ENCODE measurements at places on chromosomes 5 and 9.

- DNase-seq, result no peak
Measured at GRCh38 chr9:90432951-90433350, 209.7 kb downstream of the DIRAS2 start.

GRCh38 chr5:78997090-78997489 is 12.0 kb upstream of the ARSB start:
- no peak for DNase-seq

DNA sequence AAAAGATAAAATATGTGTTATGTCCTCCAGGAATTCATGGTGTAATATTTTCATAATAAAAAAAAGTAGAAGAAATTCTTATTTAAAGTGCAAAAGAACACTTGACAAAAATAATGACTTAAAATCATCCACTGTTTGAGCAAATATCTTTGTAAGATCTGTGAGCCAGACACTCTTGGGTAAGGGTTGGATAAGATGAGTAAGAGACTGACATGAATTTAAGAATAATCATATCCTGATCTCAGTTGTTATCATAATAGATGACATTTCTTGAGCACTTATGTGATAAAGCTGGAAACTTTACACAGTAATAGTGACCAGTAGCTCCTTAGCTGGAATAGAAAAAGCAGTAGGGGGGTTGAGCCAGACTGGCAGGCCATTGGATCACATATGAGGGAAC is 40.0 kb upstream of the ADRB2 start:
- DNase-seq, result no peak

- no peak for DNase-seq
Measured at GRCh38 chr5:92944903-92945604, 636.0 kb downstream of the NR2F1-AS1 start.

- DNase-seq, result no peak
Measured at GRCh38 chr9:80842389-80842788, 847.0 kb downstream of the TLE1 start.

- DNase-seq, result no peak
Measured at GRCh38 chr5:139964266-139964993, 78.7 kb downstream of the NRG2 start.

- no peak for DNase-seq
Measured at GRCh38 chr9:136249877-136250559, 4.4 kb upstream of the QSOX2 start.

DNA sequence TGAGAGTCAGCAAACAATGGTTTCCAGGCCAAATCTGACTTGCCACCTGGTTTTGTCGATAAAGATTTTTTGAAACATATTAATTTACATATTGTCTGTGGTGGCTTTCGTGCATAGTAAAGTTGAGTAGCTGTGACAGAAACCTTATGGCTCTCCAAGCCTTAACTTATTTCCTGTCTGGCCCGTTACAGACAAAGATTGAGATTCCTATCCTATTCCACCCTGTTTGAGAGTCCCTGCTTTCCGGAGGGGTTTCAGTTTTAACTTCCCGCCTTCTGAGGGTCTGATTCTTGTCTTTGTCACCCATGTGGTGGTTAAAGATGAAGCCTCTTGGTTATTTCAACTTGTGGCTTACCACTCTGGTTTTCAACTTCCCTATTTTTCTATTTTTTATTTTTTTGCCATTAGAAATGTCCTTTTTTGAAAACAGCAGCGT is 11.4 kb downstream of the OTULIN start:
- peak; percentile 19 for DNase-seq

DNA sequence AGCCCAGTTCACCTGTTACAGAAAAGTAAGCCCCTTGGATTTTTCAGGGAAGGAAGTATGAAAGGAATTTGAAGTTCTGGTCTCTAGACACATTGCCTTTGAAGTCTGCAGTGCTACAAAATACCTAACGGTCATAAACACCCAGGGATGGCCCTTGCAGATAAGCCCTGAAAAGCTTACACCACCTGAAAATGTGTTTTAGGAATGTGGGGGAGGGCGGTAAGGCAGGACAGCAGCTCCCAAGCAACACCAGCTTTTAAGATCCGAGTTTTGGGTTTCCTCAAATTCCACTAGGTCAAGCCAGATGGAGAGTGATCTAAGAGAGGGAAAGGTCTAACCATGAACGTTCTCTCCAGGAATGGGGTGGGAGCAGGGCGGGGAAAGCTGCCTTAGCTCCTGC is 114.1 kb upstream of the PANK3 start:
- DNase-seq, result no peak

DNA sequence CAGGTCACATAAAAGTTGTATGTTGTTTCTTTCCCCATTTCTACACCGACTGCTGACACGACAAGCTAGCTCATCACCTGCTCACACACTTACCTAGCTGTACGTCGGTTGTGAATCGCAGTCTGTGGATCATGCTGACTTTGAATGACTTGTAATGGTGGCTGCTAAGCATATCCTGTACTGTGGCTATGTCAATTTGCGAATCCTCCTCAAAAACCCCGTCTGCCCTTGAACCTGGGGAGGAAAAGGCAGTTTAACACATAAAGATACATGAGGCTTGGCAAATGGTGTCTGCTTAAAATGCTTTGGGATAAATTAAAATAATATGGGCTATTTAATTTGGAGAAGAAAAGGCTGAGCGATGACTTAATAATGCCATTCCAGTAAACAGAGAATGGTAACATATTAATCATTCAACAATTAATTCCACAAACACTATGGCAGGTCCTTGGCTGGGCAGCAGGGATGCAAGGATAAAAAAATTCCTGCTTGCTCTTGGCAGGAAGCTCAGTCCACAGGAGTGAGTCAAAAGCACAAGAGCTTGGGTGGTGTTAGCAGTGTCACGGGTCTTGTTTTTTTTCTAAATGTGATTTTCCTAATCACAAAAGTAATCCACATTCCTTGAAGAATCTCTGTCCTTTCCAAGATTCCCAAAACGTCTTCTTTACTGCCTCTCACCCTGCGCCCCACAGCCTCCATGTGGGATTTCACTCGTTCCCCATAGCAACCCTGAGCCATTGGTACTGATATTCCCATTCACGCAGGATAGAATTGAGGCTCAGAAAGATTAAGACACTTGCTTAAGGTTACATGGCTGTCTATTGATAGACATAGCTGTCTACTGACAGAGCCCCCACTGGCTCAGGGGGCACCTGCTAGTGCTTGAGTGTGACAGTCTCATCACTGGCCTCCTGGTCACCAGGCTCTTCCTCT is 222.4 kb downstream of the MAPKAP1 start:
- DNase-seq, result no peak

DNA sequence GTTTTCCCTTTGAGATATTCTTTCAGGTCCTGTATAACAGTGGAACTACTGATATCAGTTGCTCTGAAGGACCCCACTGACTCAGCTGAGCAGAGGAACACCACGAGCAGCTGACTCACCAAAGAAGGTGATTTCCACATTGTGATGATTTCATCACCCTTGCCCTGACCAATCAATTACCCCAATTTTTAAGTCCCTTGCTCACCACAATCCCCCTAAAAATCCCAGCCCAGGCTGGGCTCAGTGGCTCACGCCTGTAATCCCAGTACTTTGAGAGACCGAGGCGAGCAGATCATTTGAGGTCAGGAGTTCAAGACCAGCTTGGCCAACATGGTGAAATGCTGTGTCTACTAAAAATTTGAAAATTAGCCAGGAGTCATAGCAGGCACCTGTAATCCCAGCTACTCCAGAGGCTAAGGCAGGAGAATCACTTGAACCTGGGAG is 125.3 kb upstream of the ABCA1 start:
- DNase-seq, result no peak

GRCh38 chr9:71518045-71518827 is 250.1 kb downstream of the CEMIP2 start:
- peak; percentile 52 for DNase-seq

DNA sequence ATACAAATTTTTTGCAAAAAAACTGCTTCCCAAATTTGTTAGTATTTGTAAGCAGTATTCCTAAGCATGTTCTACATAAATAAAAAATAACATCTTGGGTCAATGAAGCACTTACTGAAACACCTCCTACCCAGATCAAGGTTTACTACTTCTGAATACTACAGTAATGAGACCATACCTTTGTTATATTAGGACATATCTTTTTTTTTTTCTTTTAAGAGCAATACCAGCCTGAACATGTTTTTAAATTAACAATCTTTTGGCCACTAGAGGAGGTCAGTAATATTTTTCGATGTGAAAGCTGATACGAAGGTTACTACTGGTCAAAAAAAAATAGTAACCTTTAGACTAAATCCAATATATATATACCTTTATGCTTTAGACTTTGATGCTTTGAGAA is 72.7 kb downstream of the CERT1 start:
- DNase-seq, result no peak

- DNase-seq, result no peak
Measured at GRCh38 chr9:76980566-76980965, 38.9 kb upstream of the FOXB2 start.

DNA sequence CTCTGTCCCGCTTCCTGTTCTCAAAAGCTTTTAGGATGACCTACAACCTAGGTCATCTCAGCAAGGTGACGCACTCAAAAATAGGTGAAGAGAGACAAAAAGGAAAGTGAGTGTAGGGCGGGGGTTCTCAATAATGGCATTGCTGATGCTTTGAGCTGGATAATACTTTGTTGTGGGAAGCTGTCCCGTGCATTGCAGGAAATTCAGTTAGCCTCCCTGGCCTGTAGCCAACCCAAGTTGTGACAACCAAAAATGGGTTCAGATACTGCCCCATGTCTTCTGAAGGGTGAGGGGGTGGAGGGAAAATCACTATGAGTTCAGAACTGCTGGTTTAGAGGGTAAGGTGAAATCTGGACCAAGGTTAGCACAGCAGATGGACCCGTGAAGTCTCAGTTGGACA is 151.4 kb downstream of the MAST4 start:
- DNase-seq, result no peak

DNA sequence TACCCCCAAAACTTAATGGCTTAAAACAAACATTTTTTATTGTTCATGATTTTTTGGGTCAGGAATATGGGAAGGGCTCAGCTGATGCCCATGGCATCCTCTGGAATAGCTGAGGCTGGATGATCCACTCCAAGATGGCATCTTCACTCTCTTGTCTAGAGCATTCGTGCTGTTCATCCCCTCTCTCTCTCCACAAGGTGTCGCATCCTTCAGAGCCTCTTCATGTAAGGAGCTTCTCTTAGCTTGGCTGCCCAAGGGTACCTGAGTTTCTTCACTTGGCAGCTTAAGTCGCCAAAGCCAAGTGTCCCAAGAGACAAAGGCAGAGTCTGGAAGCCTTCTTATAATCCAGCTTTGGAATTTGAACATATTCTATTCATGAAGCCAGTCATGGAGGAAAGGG is 294.7 kb downstream of the CHSY3 start:
- peak; percentile 40 for DNase-seq

- DNase-seq, result peak; percentile 98
Measured at GRCh38 chr5:173144200-173145176, at the start of gene BNIP1. BNIP1 (plus strand) TSS chr5:173144531; CDS start chr5:173144546, 15 bp downstream.

DNA sequence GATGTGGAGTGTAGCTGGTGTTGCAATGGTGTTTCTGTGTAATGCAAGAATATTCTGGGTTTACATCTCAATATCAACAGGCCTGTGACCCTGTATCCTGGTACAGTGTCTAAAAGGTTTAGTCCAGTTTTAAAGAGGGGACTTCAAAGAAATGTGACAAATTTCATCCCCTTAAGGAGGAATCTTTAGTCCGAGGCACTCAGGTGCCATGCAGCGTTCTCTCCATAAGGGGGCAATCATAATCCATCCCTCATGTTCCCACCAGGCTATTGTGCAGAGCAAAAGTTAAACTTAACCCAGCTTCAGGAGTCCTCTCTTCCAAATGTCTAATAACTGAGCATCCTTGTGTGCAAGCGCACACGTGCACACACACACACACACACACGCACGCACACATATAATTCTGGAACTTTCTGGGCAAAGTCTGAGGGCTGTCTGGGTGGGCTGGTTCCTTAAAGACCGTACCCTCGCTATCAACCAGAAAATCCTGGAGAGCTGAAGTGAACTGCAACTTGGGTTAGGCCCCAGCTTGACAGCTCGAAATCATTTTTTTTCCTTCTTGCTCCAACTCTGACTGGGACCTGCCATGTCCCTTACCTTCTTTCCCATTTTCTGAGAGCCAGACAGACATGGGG is 46.0 kb downstream of the CRB2 start:
- DNase-seq, result no peak

GRCh38 chr9:115786321-115786720 is 367.3 kb upstream of the PAPPA start:
- no peak for DNase-seq

DNA sequence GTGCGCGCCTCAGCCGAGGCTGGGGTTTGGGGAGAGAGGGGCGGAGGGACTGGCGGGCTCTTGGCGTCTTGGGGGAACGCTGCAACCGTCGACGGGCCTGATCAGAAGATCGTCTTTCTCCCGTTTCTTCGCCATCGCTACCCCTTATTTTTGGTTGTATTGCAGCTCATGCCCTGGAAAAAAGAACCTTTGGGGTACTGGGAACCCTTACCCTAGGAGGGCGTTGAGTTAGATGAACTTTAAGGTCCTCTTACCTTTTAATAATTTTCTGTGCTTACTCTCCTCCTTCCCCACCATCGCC is 719 bp downstream of the PAIP2 start:
- DNase-seq, result no peak

- no peak for DNase-seq
Measured at GRCh38 chr5:179153921-179154345, 93.8 kb downstream of the ZNF354C start.

DNA sequence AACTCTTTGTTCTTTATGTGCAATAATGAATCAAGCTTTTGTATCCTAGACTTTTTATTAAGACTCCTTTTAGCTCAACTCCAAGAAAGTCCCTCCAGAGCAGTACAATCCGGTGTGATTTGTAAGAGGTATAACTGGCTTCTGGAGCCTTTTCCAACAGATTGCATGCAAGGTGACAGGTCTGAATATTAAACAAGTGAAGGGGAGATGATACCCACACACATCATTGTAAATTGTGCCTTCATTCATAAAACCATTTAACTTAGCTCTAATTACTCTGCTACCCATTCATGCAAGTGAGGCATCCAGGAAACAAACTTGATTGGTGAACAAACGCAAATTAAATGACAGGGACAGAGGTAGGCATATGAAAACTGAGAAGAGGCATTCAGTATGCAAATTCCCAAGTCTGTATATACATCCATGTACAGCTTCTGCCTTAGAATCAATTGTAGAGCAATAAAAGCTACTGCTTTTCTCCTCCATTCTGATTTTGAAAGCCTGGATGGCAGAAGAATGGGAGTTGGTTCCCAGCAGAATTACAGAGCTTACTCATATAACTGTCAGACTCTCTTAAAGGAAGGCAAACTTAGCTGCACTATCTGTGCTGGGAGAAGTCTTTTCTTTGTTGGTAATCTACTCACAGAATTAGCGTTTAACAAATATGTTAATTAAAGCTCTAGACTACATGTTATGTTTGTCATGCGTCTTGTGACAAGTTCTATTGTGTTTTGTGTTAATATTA is 261.0 kb upstream of the CDH6 start:
- no peak for DNase-seq

GRCh38 chr5:91058575-91058974 is 324.5 kb downstream of the ARRDC3 start:
- no peak for DNase-seq

GRCh38 chr9:124257844-124258606 is at the start of gene NEK6:
NEK6 (plus strand) TSS chr9:124257949; CDS start chr9:124301965, 44,016 bp downstream.
- DNase-seq, result peak; percentile 35

DNA sequence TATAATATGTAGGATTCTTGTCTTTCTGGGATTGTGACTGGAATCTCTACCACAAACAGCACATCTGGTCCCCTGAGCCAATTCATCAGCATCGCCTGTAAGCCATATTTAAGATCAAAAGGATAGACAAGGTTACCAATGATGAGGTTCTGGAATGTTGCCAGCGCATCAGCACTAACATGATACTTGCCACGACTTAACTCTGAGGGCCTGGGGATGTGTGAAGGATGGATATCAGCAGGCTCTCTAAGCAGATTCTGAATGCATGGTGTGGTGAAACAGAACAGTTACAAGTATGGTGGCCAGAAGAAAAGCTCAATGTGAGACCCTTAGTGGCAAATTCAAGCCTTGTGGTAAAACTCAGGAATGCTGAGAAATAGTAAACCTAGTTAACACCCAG is 143.0 kb downstream of the XRCC4 start:
- DNase-seq, result no peak

Data from MM.1S (cell line).